ENCODE measurements at places on chromosomes 6 and 20.

GRCh38 chr6:30615219-30615957 lies 1.7 kb downstream of the PPP1R10 start:
- peak; percentile 33 for DNase-seq

DNA sequence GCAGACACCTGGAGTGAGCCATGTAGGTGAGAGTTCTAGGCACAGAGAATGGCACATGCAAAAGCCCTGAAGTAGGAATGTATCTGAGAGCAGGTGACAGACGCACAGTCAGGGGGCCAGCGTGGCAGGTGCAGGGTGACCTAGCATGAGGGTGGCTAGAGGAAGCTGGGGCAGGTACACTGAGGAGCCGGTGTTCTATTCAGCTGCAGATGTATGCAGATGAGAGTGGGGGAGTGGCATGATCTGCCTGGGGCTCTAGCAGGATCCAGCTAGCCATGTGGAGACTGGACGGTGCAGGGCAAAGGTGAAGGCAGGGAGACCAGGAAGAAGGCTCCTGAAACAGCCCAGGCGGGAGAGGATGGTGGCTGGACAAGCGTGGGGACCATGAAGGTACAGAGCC lies 10.7 kb downstream of the PEDS1 start:
- no peak for DNase-seq

DNA sequence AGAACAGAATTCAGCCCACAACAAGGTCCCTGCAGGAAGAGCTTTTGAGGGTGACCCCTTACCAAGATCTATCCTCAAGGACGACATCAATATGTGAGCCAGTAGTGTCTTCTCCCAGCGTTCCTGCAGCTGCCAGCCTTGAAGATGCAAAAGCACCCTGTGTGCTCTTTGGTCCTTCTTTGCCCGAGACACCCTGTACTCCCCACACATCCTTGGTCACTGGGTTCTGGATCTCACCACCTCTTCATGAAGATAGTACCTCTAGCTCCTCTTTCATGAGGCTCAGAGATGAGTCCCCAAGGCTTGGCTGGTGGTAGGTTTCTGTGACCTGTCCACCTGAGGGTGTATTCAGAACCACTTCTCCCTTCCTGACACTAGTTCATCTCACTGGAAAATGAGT lies 259.6 kb upstream of the FOXQ1 start:
- DNase-seq: no peak

- no peak for DNase-seq
Measured at GRCh38 chr6:91681296-91681695, 1094.4 kb upstream of the MAP3K7 start.

DNA sequence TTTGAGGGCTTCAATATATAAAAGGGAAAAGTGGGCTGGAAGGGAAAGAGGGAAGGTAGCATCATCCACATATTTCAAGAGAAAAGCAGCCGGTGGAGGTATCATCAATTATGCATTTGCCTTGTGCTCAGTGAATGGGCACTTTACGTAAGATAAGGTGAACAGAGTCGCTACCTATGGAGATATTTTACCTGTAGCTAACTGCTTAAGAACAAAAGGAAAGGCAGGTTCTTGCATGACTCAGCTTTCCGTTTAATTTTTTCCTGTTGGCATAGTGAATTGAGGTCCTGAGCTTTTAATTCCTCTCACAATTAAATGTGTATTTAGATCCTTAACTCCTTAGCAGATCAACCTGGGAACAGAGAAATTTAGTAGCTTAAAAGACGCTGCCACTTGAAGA lies 25.5 kb upstream of the PLCB4 start:
- DNase-seq: no peak

GRCh38 chr20:32397567-32398084 lies 39.5 kb downstream of the ASXL1 start:
- DNase-seq: no peak

DNA sequence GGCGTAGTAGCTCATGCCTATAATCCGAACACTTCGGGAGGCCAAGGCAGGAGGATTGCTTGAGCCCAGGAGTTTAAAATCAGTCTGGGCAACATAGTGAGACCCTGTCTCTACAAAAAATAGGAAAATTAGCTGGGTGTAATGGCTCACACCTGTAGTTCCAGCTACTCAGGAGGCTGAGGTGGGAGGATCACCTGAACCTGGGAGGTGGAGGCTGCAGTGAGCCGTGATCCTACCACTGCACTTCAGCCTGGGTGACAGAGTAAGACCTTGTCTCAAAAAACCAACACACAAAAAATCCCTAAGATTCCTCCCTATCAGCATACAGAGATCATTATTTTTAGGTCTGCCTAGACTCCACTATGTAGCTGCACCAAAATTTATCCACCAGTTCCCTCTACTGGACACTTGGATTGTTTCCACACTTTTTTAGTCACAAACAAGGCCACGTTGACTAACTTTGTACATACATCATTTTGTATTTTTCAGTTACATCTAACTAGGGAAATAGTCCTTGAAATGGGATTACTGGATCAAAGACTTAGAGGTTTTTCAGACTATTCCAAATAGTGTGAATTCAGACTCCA lies 3.6 kb upstream of the PHF1 start:
- DNase-seq: no peak

- no peak for DNase-seq
Measured at GRCh38 chr6:30761791-30762429, 17.6 kb upstream of the IER3 start.

Data from urothelium cell line (cell line).